ENCODE measurements at places on chromosomes 7 and 10.
A peak's percentile ranks its signal among the peaks of the same experiment; 100 is the strongest.

GRCh38 chr10:109906316-109906715 is 17.0 kb downstream of the XPNPEP1 start:
- DNase-seq: no peak

GRCh38 chr7:13897819-13898218 is 91.6 kb downstream of the ETV1 start:
- DNase-seq: no peak

- DNase-seq: no peak
These were observed 2.4 kb downstream of the INPP5F start for GRCh38 chr10:119728172-119728800.

- no peak for DNase-seq
These were observed 565.4 kb upstream of the AUTS2 start for GRCh38 chr7:69032848-69033247.

GRCh38 chr7:135584362-135585353 is 26.9 kb downstream of the NUP205 start:
- no peak for DNase-seq

DNA sequence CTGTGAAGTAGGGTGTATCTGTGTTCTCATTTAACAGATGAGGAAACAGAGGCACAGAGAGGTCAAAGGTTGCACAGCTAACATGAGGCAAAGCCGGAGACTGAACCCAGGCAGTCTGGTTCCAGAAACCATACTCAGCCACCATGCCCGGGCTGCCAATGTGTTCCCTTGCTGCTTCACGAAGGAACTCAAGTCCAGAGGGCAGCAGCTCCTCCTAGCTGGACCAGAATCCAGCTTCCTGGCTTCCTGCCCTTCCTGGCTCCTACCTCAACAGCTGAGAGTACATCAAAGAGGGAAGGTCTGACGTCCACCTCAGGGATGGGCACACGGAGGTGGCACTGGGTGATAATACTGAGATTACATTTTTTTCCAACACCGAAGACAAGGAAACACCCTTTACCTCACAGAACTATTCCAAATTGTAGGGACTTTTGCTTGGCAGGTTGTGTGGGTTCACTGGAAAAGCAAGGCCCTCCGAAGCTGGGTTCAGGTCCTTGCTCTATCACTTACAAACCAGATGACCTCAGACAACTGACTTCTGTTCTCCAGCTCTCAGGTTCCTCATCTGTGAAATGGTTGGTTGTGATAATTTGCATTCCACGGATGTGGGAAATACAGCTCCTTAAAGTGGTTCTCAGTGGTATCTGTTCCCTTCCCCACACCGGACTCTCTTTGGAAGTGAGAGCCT is 154.1 kb upstream of the ZMIZ1 start:
- no peak for DNase-seq

DNA sequence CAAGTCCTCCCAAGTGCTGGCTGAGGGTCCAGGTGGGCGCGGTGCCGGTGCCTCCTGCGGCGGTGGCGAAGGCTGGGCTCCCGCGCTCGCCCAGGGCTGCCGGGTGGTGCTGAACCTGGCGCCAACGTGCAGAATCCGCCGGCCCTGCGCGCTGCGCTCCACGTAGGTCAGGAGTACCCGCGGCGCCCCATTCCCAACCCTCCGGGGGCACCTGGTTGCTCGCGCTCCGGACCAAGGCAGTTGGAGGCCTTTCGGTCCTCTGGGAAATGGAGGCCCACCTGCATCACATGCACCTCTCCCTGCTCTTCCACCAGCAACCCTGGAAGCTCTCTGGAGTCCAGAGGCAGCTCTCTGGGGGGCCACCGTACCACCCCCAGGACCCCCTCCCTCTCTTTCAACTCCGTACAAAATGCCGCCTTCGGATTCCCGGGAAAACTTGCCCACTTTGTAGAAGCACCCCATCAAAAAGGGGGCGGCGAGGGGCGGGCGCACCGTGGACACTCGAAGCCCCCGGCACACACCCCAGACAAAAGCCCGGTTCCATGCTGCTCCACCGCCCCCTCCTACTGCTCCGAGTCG is 745 bp downstream of the SLC16A9 start:
- no peak for DNase-seq

DNA sequence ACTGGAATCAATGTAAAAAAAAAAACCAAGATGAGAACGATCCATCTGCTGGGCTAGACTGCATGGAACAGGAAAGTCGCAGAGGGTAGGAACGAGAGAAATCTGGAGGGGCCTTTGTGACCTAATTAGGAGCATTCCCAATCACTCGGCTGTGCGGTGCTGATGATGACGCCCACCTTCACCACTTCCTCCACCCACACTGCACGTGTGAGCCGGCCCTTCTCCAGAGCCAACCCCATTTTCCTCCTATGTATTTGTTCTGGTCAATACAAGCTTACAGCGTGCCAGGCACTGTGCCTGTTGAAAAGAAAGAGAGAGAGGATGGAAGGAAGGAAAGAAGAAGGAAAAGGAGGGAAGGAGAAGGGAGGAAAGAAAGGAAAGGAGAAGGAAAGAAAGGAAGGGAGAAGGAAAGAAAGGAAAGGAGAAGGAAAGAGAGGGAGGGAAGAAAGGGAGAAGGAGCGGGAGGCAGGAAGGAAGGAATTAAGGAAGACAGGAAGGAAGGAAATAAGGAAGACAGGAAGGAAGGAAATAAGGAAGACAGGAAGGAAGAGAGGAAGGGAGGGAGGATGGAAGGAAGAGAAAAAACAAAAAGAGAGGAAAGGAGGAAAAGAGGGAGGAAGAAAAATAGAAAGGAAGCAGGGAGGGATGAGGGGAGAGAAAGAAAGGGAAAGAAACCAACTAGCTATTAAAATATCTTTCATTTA is 35.5 kb upstream of the PTF1A start:
- no peak for DNase-seq

- no peak for DNase-seq
These were observed 15.8 kb downstream of the ANXA7 start for GRCh38 chr10:73398024-73398423.

DNA sequence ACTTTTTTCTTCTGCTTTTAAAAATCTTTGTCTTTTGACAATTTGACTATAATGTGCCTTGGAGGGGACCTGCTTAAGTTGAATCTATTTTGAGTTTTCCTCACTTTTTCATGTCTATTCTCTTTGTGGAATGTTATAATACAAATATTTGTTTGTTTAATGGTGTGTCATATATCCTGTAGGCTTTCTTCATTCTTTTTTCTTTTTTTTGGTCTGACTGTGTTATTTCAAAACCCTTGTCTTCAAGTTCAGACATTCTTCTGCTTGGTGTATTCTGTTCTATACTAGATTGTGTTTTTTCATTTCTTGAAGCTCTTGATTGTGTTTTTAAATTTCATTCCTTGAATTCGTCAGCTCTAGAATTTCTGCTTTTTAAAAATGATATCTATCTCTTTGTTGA is 228.2 kb downstream of the STK31 start:
- no peak for DNase-seq

DNA sequence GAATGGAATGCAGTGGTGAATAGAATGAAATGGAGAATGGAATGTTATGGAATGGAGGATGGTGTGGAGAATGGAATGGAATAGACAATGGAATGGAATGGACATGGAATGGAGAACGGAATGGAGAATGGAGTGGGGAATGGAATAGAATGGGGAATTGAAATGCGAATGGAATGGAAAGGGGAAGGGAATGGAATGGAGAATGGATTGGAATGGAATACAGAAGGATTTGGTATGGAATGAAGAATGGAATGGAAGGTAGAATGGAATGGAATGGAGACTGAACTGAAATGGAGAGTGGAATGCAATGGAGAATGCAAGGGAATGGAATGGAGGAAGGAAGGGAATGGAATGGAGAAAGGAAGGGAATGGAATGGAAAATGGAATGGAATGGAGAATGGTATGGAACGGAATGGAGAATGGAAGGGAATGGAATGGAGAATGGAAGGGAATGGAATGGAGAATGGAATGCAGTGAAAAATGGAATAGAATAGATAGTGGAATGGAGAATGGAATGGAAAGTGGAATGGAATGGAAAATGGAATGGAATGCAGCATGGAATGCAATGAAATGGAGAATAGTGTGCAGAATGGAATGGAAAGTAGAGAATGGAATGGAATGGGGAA is 94.8 kb downstream of the NSUN6 start:
- DNase-seq: no peak

DNA sequence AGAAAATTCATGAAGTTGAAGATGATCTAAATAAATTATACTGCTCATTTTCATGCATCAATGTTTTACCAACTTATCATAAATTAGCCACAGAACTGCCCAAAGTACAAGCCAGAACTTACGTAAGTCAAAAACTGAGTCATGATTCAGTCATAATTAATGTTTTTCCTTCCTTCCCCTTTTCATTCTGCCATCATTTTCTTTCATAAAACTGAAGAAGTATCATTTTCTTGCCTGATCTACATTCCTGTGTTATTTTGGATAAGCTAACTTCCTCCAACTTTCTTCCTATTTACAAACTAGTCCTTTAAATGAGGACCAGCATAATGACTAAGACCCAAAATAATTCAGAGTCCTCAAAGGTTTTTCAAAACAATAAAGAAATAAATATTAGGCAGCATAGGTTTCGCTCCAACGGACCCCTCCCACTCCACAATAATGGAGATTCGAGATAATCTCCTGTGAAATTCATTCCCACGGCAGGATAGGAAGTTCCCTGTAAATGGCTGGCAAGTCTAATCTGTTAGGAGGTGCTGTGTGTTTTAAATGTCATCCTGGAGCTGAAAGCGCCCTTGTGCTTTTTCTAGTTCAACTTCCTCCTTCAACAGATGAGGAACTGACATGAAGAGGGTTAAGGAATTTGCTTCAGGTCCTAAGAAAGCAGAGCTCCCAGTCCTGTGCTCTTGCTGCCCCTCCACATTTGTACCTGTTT is 218.9 kb downstream of the DOCK4 start:
- peak; percentile 29 for DNase-seq

GRCh38 chr10:117699436-117700075 is 157.0 kb downstream of the EMX2 start:
- DNase-seq: no peak

DNA sequence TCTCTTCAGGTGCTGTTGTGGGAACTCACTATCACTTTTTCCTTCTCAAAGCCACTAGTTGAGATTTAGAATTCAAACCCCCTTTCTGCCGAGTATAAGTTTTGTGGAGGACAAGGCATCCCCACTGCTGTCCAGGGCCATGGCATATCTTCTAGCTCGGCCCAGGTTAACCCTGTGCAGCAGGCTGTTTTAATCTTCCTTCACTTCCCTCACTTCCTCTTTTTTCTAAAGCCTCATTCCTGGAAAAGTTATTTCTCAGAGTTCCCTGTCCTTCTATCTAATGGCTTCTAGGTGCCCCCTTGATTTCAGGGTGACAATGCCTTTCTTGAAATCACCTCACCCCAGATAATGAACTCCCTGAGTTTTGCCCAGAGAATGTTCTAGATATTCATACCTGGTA is 222.3 kb downstream of the SNX10 start:
- DNase-seq: no peak

GRCh38 chr7:98661607-98662006 is 44.5 kb downstream of the NPTX2 start:
- no peak for DNase-seq

- no peak for DNase-seq
These were observed 201.9 kb upstream of the SHH start for GRCh38 chr7:156014201-156014600.

DNA sequence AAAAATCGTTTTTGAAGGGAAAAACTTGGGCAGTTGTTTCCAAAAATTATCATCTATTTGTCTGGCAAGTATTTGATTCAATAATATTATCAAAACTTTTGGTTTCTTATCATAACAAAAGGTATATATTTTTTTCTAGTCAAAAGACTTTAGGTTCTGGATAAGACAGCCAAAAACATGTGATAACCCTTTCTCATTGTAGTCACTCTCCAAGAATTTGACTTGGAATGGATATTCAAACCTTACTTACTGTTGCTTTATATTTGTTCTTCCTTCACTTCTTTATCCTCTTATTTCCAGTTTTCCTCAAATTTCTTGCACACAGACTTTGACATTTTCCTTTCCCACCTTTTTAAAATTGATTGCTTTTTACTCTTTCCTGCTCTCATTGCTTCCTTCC is 140.9 kb upstream of the FAM3C start:
- no peak for DNase-seq

DNA sequence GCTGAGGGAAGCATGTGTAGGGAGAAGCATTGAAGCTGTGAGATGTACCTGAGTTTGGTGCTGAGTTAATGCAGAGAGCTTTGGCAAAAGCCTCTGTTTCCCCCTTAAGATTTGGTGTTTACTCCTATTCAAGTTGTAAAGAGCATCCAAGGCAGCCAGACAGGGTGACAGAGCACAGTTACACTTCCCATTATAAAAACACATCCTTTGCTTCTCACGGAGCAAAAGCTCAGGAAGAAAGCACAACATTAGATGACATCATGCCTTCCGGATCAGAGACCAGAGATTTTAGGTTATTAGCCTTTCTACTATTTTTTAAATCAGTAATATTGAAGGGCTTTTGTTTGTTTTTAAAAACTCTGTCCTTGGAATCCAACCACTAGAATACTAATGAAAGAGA is 182.9 kb downstream of the DOCK4 start:
- no peak for DNase-seq

- DNase-seq: no peak
These were observed 12.7 kb downstream of the SHH start for GRCh38 chr7:155799514-155799913.

GRCh38 chr7:137987968-137988367 is 13.9 kb downstream of the CREB3L2 start:
- DNase-seq: no peak

GRCh38 chr10:102596506-102596971 is 47.7 kb upstream of the TRIM8 start:
- DNase-seq: no peak

DNA sequence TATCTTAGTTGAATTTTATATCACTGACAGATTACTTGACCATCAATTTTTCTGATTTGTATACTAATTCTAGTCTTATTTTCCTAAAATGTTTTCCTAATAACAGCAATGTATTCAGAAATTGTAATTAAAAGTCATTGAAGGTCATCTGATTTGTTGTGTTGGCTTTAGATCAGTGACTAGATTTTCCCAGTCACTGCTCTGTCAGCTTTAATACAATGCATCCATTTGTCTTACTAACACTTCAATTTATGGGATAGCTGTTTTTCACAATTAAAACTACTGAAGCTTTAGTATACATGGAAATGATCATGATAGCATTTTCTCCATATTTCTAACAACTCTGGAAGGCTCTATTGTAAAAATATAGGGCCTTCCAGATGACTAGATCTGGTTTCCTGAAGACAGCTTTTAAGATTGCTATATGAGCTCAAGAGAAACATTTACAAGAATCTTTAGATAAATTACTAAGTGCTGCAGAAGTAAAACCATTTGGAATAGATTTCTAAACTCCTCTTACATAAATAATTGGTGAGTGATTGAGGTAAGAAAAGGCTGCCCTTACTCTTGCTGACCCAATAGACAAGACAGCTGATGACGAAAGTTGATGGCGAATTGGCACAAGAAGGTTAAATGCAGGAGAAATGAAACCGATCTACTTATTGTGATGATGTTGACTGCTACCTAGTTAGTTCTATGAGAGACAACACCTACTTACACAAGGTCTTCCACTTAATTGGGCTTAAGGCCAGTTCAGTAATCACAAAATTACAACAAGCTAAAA is 74.1 kb downstream of the LRRTM3 start:
- no peak for DNase-seq
